ENCODE measurements at places on chromosomes 7 and 10. TPM values are rescaled to one million over a fixed set of nuclear protein-coding genes. Genes with fewer than 3 reads are reported as not detected.
A peak's percentile ranks its signal among the peaks of the same experiment; 100 is the strongest.

Gene HOGA1
- total RNA-seq: 3.4 TPM

Gene CLCN1
- total RNA-seq: not detected

DNA sequence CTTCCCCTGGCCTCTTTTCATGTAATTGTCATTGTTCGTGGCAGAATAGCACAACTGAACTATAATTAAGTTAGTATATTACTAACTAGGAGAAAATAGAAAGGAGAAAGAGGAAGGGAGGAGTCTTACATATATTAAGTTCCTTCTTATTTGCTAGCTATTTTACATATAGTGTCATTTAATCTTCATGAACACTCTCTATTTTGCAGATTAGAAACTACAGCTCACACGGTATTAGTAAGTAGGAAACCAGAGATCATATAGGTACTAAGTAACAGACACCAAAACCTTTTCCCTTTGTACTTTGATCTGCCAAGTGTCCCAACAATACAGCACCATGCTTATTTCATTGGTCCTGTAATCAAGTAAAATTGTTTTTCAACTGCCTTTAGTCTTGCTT is 202.4 kb upstream of the HPS1 start:
- no peak overlapping the region for H3K4me3 ChIP-seq
- peaks cover 5% of the 10 kb centered on the region for H3K27me3 ChIP-seq
- DNase-seq: no peak
- no peaks in the 10 kb centered on the region for H3K36me3 ChIP-seq

GRCh38 chr10:27625452-27626211 is 120.0 kb downstream of the MKX start:
- H3K27me3 ChIP-seq: peaks cover 34% of the 10 kb centered on the region
- no peak overlapping the region for H3K27ac ChIP-seq
- H3K4me1 ChIP-seq: no peaks in the 10 kb centered on the region
- H3K4me3 ChIP-seq: no peak overlapping the region
- no peaks in the 10 kb centered on the region for H3K36me3 ChIP-seq

DNA sequence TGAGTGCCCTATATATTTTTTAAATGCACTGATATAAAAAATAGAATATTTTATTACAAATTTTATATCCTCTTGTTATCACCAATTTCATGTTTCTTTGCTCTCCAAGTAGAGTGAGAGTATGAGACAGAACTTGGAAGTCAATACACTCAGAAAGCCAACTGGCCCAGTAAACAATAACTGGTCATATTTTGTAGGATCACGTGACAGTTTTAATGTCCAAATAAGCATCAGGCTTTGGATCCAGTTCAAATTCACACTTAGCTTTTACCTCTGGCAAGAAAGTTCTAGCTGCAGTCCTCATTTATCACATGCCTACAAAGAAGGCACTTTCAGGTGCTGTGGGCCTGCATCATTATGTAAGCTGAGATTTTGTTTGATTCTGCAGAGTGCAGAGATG is 21.6 kb upstream of the TPK1 start:
- DNase-seq: no peak
- no peak overlapping the region for H3K27ac ChIP-seq
- no peaks in the 10 kb centered on the region for H3K27me3 ChIP-seq
- no peaks in the 10 kb centered on the region for H3K36me3 ChIP-seq
- H3K4me3 ChIP-seq: no peak overlapping the region

DNA sequence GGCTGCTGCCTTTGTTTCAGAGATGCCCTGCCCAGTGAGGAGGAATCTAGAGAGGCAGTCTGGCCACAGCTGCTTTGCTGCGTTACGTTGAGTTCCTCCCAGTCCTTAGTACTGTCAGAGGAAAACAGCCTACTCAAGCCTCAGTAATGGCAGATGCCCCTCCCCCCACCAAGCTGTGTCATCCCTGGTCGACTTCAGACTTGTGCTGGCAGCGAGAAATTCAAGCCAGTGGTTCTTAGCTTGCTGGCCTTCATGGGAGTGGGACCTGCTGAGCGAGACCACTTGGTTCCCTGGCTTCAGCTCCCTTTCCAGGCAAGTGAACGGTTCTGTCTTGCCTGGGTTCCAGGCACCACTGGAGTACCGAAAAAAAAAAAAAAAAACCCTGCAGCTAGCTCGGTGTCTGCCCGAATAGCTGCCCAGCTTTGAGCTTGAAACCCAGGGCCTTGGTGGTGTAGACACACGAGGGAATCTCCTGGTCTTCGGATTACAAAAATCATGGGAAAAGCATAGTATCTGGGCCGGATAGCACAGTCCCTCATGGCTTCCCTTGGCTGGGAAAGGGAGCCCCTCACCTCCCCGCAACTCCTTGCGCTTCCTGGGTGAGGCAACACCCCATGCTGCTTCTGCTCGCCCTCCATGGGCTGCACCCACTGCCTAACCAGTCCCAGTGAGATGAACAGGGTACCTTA is 9.1 kb downstream of the SDHAF3 start:
- H3K4me1 ChIP-seq: no peaks in the 10 kb centered on the region
- no peak for DNase-seq
- no peaks in the 10 kb centered on the region for H3K36me3 ChIP-seq
- H3K27me3 ChIP-seq: no peaks in the 10 kb centered on the region

GRCh38 chr7:144622745-144623144 is 213.1 kb downstream of the TPK1 start:
- H3K4me3 ChIP-seq: no peak overlapping the region
- H3K4me1 ChIP-seq: no peaks in the 10 kb centered on the region
- no peak for DNase-seq

DNA sequence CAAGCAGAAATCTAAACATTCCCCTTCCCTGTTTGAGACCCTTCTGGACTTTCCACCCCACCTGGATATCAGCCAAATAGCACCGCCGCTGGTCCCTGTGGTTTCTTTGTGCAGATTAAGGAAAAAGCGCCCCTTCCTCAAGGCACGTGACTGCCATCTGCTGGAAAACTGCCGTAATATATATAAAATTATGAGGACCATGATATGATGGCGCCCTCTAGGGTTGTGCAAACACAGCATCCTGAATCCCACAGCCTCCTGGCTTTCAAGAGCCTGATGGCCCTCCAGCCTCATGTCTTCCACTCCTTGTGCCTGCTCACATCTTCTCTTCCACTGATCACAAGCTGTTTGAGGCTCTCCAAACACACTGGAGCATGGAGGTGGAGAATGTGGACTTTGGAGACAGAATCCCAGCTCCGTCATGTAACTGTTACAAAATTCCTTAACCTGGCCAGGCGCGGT is 121.3 kb downstream of the MYL10 start:
- H3K36me3 ChIP-seq: no peaks in the 10 kb centered on the region
- H3K4me1 ChIP-seq: no peaks in the 10 kb centered on the region
- DNase-seq: peak; percentile 70

DNA sequence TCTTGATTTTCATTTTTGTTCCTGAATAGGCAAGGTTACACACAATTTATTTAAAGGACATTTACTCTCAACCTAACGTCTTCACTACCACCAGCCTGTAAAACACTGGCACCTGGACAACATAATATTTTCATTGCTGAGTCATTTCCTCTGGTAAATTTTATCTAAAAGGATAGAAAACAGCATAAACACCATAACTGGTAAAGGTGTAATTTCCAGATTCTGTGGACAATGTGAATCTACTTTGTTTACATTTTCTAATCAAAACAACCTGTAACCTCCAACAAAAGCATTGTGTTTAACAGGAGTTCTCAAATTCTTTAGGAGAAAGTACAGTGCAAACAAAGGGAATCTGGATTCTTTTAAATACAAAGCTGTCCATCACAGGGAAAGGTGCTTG is 472.0 kb upstream of the AKR1E2 start:
- peak overlapping the region; percentile 76 for H3K27ac ChIP-seq
- peaks cover 18% of the 10 kb centered on the region for H3K4me1 ChIP-seq
- no peaks in the 10 kb centered on the region for H3K27me3 ChIP-seq

GRCh38 chr7:33841705-33842129 is 63.6 kb upstream of the BMPER start:
- H3K36me3 ChIP-seq: no peaks in the 10 kb centered on the region
- H3K27me3 ChIP-seq: no peaks in the 10 kb centered on the region
- no peak overlapping the region for H3K27ac ChIP-seq
- H3K4me1 ChIP-seq: no peaks in the 10 kb centered on the region
- H3K4me3 ChIP-seq: no peak overlapping the region

Measured in PC-9 (cell line).